ENCODE measurements at places on chromosomes 5 and 9. TPM values are rescaled to one million over a fixed set of nuclear protein-coding genes. Genes with fewer than 3 reads are reported as not detected.

DNA sequence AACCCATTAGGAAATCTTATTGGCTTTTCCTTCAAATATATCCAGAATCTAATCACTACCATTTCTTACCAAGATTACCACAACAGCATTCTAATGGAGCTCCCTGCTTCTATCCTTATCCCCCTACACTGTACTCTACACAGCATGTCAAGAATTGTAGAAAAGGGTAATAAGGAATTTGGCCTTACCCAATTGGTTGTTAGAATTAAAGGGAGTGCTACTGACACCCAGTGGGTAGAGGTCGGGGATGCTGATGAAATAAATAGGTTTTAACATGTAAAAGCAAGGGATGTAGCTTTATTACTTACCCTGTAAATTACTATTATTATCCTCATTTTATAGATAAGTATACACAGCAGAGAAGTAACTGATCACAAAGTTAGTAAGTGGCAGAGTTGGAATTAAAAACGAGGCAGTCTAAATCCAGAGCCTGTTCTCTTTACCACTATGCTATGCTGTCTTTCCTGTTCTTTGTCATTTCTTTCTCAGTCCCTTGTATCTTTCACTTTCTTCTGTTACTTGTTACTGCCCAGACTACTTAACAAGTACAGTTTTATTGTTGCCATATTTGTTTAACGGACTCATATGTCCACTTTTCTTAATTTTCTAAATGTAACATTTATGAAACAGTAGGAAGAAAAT is 10.5 kb downstream of the SLC38A9 start:
- DNase-seq: no peak

DNA sequence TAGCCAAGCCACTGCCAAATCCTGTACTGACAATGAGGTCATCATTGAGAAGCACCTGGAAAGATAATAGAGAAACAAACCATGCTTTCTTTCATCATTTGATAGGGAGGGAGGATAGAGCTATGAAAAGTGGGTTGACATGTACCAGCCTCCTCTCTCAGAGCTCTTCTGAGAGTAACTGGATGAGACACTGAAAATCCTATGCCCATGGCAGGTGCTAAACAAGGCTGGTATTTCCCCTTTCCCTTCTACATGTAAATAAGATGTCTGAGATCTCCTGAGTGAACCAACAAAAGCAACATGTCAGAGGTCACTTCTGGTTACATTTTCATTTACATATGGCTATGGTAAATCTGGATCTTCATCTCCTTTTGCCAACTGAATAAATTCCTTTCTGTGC is 45.3 kb upstream of the TRAF1 start:
- no peak for DNase-seq

GRCh38 chr9:15374310-15374709 is 48.4 kb upstream of the SNAPC3 start:
- DNase-seq: no peak

- DNase-seq: peak; percentile 3
These were observed 50.5 kb downstream of the SPTLC1 start for GRCh38 chr9:92064711-92065110.

DNA sequence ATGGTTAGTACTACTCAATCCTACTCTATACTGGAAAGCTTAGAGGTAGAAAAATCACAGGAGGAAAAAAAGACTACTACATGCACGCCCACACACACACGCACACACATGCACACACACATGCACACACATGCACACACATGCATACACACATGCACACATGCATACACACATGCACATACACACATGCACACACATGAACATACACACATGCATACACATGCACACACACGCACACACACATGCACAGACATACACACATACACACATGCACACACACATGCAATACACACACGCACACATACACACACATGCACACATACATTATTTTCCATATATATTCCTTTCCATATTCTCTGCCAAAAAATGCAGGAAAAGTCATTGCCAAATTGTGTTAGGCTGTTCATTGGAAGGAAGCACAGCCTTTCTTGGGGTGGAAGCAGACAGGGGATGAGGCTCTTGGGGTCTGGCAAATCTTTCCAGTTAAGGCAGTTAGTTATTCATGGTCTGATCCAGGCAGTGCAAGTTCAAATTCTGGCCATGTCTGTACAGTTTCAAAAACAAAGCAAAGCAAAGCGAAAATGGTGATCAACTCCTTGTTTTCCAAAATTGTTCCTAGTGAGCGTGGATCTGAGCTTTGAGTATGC is 187.9 kb upstream of the EGFLAM start:
- DNase-seq: no peak

GRCh38 chr5:90967443-90967842 is 408.8 kb downstream of the ADGRV1 start:
- no peak for DNase-seq

- peak; percentile 100 for DNase-seq
These were observed 68.2 kb downstream of the LRSAM1 start for GRCh38 chr9:127519301-127520166.

DNA sequence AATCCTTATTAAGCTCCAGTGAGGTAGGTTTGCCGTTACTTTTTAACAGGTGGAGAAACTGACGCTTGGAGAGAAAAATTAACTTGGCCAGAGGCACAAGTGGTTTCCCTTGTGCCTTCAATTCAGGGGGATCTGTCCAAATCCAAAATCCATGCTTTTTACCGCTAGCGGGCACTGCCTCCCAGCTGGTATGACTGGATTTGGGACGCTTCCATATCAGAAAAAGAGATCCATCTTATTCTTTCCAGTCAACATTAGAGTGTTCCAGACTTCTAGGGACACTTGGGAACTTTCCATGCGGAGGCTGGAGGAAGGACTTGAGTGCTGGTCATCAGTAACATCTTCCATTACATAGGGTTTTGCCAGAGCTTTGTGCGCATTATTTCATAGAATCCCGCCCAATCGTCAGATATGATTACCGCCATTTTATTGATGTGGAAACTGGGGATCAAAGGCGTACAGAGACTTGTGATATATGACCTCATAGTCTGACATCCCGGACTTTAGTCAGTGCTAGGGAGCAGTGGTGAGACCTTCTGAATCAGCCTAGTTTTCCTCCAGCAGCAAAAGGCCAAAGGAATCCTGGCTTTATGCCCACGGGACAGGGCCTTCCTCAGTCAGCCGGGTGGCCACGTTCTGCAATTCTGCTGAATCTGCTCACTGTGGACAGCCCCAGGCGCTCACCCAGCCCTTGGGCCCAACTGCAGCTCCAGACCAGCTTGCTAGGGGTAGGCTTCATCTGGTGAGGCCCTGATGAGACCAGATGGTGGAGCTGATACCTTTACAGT is 1.1 kb upstream of the GNPDA1 start:
- peak; percentile 92 for DNase-seq

GRCh38 chr9:110763568-110763967 is 95.0 kb downstream of the MUSK start:
- peak; percentile 66 for DNase-seq

DNA sequence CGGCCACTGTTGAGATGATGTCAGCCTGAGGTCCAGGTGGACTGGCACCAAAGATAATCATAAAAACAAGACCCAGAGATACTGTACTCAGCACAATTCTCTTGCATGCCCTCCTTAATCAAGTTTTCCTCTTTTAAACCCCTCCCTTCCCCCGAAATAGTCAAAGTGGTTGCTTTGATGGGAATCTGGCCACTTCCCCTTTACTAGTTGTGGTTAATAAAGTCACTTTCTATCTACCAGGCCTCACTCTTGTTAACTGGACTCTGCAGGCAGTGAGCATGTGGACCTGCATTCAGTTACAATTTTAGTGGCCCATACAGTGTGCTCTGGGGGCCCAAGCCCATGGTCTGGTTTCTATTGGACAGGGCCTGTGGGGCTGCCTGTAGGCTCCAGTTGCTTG is 17.5 kb downstream of the FBP2 start:
- no peak for DNase-seq

GRCh38 chr5:67030289-67031056 is 166.1 kb downstream of the CD180 start:
- DNase-seq: peak; percentile 94

- DNase-seq: peak; percentile 86
These were observed 1.3 kb upstream of the NIPBL start for GRCh38 chr5:36875051-36875789.

- no peak for DNase-seq
These were observed 5.8 kb downstream of the TRUB2 start for GRCh38 chr9:128316421-128316820.

GRCh38 chr5:151036556-151036955 is 16.2 kb downstream of the GPX3 start:
- no peak for DNase-seq

DNA sequence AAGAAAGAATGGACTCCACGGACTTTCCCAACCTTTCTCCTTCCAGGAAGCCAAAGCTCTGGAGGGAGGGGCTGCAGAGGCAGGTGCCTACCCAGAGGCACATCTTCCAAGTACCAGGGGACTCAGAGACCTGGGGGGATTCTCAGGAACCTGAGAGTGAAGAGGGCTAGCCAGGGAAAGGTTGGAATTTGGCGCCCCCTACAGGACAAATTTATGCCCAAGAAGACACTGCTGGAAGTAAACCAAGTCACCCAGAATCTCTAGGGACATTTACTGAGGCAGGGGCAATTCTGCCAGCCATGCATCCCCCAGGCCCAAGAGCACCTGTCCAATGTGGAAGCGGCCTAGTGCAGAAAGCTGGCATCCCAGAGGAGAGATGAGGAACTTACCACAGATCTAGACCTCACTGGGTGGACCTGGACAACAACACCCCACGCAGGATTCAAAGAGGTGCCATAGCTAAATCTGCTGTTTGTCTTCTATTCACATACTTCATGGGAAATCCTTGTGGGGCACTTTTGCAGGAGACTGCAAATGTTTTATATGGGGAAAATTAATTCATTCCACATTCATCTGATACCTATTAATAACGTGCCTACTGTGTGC is 25.9 kb upstream of the IDNK start:
- peak; percentile 40 for DNase-seq

DNA sequence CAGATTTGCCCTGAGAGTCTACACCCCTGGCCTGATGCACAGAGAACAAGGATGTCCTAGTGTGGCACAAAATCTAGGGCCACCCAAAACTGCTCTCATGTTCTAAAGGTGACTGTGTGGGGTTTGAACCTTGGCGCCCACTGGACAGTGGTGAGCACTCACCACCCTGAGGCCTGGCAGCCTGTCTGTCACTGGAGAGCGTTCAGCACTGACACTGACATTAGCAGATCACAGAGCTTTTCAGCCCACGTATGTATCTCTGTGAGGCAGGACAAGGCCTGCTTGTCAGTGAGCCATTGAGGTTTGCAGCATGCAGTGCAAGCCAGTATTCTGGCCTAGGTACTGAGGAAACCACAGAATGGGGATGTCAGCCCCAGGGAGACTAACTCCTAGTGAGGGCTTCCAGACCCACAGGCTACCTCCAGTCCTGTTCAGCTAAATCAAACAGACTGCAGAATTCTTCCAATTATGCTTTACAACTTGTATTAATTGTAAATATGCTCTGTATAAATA is 38.9 kb upstream of the SLC2A8 start:
- no peak for DNase-seq

DNA sequence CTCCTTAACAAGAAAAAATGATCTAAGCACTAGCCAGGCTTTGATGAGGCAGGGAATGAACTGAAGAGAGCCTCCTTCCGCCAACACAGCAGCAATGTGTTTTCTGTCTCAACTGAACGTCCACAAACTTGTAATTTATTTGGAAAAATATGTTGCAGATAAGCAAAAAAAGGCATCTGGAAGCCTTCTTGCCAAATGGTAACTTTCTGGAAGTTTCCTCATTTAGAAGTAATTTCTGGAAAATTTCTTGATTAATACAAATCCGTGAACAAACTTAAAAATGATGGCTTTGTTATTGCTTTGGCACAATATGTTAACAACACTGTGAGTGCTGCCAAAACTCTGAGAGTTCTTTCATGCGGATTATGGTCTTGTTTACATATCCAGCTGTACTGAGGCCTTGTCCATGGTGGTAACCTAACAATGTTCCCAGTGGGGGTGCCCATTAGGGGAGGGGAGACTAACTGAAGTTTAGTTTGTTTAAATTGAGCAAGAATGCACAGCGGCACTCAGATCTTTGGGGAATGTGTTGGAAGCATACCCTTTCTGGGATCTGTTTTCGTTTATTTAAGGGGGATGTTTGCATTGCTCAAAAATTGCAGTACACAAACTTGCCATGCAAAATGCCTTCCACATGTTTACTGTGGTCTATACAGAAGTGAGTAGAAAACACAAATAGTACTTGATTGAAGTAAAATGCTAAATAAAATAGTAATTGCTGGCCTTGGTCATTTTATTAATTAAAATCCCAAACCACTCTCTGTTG is 334.7 kb downstream of the NR2F1-AS1 start:
- DNase-seq: no peak

DNA sequence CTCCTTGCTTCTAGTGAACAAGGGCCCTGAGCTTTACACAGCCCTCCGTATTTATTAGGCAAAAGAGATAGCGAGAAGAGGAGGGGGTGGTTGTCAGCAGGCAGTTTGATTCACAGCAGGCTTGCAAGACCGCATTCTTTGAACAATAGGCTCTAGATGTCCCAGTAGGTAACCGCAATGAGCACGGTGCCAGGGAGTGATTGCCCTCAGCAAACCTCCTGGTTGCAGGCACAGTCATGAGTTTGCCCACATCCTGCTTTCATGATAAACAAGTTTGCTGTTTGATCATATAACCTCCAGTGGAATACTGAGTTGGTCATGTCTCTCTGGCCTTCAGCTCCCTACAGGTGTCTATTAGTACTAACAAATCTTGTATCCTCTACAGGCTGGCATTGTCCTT is 66.1 kb downstream of the CACNA1B start:
- DNase-seq: no peak

DNA sequence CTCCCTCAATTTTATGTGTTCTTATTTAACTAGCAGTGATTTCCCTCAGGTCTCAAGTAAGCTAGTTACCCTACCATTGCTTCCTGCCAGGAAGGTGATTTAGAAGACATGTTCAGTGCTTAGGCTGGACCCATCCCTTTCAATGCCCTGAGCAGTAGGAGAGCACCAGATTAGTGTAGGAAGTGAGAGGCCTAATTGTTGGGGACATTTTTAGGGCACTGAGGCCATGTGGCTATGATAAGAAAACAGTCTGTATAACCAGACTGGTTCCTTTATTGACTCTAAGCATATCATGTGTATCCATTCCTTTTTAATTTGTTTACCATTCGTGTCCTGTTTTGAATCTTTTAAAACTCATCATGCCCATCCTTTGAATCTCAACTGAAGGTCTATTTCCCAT is 312.3 kb upstream of the PRR16 start:
- DNase-seq: peak; percentile 14

GRCh38 chr5:21121213-21121612 is 1133.2 kb upstream of the CDH18 start:
- DNase-seq: peak; percentile 59

ANKRD31 gene
- 0.02 TPM for total RNA-seq

CFAP157 gene
- not detected for total RNA-seq

OLFM1 gene
- total RNA-seq: not detected

HACD4 gene
- 4.1 TPM for total RNA-seq

SPINK7 gene
- not detected for total RNA-seq

PAXX gene
- total RNA-seq: 53.1 TPM

ZNF483 gene
- 0.59 TPM for total RNA-seq

RNF208 gene
- not detected for total RNA-seq

IRX1 gene
- total RNA-seq: 23.8 TPM

GARIN3 gene
- not detected for total RNA-seq

FOXD1 gene
- total RNA-seq: 17.4 TPM

Measured in M059J (cell line).